T-cell (primary cell): ENCODE measurements at places on chromosomes 5 and 9.

- DNase-seq, result no peak
Measured at GRCh38 chr5:50749181-50749580, 82.7 kb downstream of the PARP8 start.

DNA sequence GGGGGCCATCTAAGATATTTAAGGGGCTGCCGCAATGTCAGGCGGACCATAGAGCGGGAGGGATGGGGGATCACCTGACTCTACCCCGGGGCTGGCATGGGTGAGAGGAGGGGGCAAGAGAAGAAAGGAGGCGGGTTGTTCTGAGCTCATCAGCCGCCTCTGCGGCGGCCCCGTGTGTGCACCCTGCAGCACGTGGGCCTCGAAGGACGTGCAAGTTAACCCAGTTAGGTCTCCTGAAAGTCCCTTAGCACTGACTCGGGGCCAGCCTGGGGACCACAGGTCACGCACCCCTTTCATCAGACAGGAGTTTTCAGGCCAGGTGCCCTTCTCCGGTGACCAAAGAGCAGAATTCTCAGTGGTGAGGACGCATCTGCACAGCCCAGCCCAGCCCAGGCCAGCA, 58.0 kb downstream of the UBE2QL1 start:
- no peak for DNase-seq

GRCh38 chr9:134442486-134443173, 116.4 kb downstream of the RXRA start:
- no peak for DNase-seq

- DNase-seq, result no peak
Measured at GRCh38 chr9:137978262-137978714, 100.7 kb downstream of the CACNA1B start.

DNA sequence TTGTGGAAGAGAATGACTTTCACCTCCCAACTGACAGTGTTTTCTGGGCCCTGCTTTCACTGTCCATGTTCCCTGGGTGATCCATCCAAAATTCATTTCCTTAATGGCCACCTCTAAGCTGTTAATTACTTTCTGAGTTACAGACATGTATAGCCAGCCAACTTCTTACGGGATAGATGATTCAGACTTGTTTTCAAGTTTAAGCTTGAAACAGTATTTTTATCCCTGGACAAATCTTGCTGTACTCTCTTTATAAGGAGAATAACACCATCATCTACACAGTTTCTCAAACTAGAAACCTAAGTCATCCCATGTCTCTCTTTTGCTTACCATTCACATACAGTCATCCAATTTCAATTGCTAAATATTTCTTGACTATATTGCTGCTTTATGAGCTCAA, 6.9 kb downstream of the FAM174A start:
- no peak for DNase-seq

GRCh38 chr5:1244976-1245375, 19.8 kb downstream of the SLC6A18 start:
- DNase-seq, result no peak

DNA sequence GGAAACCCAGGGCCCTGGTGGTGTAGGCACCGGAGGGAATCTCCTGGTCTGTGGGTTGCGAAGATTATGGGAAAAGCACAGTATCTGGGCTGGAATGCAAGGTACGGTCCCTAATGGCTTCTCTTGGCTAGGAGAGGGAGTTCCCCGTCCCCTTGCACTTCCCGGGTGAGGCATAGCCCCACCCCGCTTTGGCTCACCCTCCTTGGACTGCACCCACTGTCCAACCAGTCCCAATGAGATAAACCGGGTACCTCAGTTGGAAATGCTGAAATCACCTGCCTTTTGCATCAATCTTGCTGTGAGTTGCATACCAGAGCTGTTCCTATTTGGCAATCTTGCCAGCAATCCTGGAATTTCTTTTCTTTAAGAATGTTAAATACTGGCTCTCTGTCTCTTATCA, 1429.1 kb downstream of the MAT2B start:
- DNase-seq, result no peak

DNA sequence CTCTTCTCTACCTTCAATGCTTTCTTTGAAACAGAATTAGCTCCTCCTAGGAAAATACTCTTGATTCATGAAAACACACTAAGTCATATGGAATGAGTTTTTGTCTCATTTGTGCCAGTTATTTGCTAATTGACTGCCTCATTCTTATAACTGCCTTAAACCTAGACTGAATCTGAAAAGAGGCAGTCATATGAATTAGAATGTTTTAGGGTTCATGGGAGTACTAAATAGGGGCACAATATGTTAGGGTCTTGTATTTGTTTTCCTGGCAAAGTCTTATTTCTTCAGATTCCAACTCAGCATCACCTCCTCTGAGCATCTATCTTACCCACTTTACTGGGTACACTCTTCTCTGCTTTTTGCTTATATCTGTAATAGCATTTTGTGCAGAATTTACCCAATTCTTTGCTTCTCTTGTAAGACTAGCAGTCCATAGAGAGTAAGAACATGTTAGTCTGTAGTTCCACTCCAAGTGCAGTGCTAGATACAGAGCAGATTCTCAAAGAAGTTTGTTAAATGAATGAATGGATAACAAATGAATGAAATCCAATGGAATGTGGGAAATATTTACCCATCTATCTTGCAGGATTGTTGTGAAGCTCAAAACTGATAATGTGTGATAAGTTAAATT, 43.9 kb upstream of the ALDH1A1 start:
- DNase-seq, result no peak

- DNase-seq, result no peak
Measured at GRCh38 chr5:74598731-74599130, 41.8 kb downstream of the ENC1 start.

GRCh38 chr5:177336603-177337494, 14.6 kb downstream of the LMAN2 start:
- no peak for DNase-seq

DNA sequence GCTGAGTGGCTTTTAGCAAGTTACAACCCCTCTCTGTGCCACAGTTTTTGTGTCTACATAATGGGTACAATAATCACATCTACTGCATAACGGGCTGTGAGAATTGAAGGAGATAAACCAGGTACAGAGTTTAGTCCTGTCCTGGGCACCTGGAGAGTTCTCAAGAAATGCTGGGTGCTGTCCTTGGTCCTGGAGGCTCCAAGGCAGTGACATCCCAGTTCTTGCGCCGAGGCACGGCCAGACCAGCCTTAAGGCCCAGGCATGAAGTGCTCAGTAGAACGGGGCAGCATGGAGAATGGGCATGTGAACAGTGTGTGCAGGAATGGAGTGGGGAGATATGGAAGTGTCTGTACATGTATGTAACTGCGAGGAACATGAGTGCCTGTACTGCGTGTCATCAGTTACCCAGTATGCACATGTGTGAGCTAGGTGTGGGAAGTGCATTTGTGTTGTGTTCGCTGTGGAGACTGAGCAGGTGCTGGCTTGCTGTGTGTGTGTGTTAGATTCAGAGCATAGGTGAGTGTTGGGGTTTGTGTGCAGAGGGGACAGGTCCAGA, 6.3 kb upstream of the UNC5A start:
- no peak for DNase-seq

- no peak for DNase-seq
Measured at GRCh38 chr9:90044710-90045151, 439.9 kb downstream of the GADD45G start.

DNA sequence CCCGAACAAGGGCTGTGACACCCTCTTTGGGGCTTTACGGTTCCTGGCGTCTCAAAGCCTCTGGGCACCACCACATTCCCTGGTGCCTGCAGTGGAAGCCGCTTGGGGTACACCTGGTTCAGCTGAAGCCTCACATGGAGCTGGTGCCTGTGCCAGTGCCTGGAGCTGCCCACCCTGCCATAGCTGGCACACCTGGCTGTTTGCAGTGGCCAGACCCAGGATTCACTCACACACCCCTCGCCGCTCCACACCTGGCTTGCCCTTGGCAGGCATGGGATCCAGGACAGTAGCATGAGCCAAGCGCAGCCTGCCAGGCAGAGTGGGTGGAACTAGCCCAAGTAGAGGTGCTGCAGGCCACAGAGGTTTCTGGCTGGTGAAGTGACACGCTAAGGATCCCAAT, 641.8 kb downstream of the TLE4 start:
- DNase-seq, result no peak

- DNase-seq, result no peak
Measured at GRCh38 chr5:175820230-175820629, 51.1 kb upstream of the CPLX2 start.

DNA sequence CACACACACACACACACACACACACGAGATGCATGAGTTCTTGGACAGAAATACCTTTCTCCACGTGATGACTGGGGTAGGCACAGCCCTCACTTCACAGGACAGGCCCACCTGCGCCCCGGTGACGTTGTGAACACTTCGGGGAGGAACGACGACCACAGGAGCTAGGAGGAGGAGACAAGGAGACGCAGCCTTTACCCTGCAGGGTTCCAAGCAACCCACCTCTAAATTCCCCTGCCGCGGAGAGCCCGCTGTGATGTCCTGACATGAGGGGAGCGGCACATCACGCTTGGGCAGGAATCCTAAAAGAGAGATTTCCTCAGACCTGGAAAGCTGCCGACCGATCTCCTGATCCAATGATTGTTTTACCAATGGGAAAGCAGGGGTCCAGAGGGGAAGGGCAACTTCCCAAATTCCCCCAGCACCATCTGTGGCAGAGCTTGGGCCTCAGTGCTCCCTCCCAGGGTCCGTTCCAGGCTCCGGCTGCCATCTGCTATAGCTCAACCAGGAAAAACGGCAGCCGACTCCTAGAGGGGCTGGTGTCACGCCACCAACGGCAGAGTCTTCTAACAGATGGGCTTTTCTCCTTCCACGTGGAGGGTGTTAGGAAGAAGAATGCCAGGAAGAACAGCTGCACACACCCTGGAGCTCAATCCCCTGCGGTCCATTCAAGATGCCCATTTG, 10.1 kb downstream of the IGFBPL1 start:
- no peak for DNase-seq

DNA sequence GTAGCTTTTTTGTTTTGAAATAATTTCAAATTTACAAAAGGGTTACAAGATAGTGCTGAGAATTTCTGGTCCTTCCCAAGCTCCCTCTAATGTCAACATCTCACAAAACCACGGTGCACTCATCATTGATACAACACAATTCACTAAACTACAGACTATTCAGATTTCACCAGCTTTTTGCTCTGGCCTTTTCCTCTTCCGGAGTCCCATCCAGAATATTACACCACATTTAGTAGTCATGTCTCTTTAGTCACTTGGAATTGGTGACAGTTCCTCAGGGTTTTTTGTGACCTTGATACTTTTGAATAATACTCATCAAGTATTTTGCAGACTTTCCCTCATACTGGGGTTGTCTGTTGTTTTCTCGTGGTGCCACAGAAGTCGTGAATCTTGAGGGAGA, 484.0 kb downstream of the GADD45G start:
- DNase-seq, result no peak

- no peak for DNase-seq
Measured at GRCh38 chr5:1285883-1286291, 9.0 kb downstream of the TERT start.

DNA sequence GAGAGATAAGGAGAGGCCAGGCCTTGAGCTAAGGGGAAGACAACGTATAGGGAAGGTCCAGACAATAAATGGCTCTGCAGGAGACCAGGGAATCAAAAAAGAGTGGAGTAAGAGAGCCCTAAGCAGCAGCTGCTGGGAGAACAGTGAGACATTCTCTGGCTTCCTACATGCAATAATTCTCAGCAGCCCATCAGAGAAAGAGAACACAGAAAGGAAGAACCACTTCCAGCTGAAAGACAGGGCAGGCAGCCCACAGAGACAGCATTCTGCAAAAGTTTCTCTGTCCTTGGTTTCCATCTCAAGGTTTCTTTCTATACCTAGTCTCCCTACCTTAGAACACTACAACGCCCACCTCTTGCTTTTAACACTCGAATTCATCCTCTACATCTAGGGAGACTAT, 189.9 kb downstream of the DEPDC1B start:
- no peak for DNase-seq

DNA sequence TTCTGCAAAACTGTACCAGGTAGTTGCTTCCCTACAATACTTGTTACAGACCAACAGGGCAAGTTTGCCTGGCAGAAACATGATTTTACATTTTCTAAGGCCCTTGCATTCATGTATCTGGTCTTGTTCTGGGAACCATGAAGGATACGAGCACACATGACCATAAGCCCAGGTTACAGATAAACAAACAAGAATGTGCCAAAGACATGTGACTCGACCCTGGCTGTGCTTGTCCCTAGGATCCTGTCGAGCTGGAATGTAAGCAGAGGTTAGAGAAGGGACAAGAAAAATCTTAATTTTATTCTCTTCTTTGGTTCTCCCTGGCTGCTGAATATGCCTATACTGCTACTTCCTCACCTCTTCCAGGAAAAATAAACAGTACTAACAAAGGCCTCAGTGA, 32.5 kb downstream of the PTCH1 start:
- no peak for DNase-seq

- DNase-seq, result no peak
Measured at GRCh38 chr5:94361161-94361560, 257.2 kb downstream of the KIAA0825 start.

DNA sequence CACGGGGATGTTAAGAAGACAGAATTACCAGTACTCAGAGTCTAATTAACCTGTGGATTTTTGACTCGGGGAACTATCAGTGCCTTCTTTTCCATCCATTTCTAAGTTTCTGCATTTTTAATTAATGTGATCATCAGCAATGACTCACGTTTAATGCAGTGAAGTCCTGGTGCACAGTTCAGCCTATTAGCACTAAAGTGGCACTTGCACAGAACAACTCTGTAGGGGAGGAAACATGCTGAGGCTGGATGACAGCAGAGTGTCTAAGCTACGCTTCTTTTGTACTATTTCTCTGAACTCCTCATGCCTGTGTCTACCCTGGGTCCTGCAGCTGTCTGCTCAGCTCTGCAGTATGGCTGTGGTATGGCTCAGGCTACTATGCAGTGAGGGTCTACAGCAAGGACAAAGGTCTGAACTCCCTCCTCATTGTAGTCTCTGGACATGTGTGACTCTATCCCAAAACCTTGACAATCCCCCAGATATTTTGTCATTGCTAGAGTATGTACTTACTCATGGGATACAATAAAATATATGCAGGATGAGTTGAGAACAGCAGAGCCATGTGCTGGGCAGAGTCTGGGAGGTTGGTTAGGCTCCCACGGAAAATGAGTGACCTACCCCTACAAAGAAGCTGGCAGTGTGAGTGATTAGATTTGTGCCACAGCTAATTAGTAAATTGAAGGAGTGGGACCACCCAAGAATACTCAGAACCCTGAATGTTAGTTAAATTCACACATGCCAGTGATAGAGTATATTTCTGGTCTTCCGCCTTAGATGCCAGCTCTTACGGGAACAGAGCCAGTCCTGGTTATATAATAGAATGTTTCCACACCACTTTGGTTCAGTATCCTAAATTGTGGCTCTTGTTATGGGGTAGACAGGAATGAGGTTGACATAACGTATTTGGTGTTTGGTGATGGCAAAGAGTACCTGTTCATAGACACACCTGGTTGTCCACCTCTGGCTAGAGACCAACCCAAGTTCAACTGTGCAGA, 148.0 kb downstream of the GHR start:
- no peak for DNase-seq

DNA sequence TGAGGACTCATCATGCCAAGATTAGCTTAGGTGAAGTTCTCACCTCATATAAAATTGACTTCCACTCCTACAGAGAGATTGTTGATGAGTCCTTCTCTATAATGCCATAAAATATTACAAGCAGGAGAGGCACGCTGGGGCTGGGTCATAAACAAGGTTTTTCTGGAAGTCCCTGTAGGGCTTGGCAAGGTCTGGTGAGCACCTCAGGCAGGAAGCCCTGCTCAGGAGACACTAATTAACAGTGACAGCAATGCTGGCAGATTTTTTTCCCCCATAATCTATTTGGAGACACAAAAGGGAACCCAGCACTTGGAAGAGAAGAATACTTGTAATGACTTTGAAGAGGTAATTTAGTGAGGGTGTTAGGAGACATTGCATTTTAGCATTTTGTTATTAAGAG, 118.7 kb downstream of the DIRAS2 start:
- DNase-seq, result no peak
